COR-L47 (cell line): ENCODE measurements at places on chromosomes 1 and 21.

- no peak for DNase-seq
Observed at GRCh38 chr1:89657886-89658285, 25.0 kb downstream of the LRRC8C start.

- DNase-seq = no peak
Observed at GRCh38 chr1:228274452-228275178, 66.8 kb downstream of the OBSCN start.

- DNase-seq = no peak
Observed at GRCh38 chr1:179142889-179143299, 61.0 kb downstream of the TOR3A start.

DNA sequence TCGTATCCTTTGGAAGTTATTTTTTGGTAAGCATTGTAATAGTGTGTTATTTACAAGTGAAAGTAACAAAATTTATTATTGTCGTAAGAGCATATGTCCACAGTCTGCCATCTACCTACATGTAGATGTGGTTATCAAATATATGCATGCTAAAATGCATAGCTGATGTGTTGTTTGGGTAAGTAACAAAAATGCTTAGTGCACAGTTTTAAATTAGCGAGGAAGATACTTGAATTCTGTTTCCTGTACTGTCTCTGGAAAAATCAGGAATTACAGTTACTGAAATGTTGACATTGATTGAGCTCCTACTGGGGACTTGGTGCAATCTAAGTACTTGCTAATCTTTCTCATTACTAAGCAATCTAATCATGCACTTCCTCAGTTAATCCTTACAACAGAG is 14.3 kb downstream of the WDR64 start:
- no peak for DNase-seq

- DNase-seq = no peak
Observed at GRCh38 chr1:7915826-7916500, 24.7 kb downstream of the TNFRSF9 start.

GRCh38 chr21:31078216-31078615 is 39.9 kb upstream of the KRTAP19-8 start:
- no peak for DNase-seq

- DNase-seq = peak; percentile 61
Observed at GRCh38 chr1:150282558-150282958, 204 bp downstream of the CIART start.

GRCh38 chr1:76179219-76179698 is 104.7 kb downstream of the ST6GALNAC3 start:
- no peak for DNase-seq

GRCh38 chr1:219783605-219784235 is 144.6 kb downstream of the SLC30A10 start:
- DNase-seq = peak; percentile 92

GRCh38 chr1:209601809-209602657 is 18.5 kb downstream of the CAMK1G start:
- peak; percentile 43 for DNase-seq

- no peak for DNase-seq
Observed at GRCh38 chr1:61241411-61241838, 159.1 kb downstream of the NFIA start.

DNA sequence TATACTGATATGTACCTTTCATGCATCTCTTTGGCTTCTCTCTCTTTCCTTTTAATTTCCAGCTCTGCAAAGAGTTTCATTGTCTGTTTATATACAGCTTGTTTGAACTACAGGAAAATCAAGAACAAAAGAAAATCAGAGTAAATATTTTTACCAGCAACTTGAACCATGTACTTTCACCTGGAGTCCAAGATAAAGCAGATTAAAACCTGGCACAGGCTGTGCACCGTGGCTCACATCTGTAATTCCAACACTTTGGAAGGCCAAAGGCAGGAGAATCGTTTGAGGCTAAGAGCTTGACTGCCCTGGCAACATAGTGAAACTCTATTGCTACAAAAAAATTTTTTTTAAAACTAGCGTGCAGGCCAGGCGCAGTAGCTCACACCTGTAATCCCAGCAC is 27.6 kb downstream of the DNAJC8 start:
- DNase-seq = no peak

GRCh38 chr1:2442661-2443060 is 30.3 kb upstream of the PEX10 start:
- DNase-seq = no peak

DNA sequence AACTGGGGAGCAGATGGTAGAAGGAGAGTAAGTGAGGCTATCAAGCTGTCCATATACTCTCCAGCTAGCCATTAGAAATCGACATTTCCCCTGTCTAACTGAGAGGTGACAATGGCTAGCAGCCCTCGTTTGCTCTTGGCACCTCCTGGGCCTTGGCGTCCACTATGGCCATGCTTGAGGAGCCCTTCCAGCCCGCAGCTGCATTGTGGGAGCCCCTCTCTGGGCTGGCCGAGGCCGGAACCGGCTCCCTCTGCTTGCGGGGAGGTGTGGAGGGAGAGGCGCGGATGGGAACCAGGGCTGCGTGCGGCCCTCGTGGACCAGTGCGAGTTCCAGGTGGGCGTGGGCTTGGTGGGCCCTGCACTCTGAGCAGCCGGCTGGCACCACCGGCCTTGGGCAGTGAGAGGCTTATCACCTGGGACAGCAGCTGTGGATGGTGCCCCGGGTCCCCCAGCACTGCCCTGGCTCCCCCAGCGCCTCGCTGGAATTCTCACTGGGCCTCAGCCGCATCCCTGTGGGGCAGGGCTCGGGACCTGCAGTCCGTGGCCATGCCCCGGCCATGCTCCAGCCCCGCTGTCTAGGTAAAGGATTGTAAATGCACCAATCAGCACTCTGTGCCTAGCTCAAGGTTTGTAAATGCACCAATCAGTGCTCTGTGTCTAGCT is 56.2 kb upstream of the PARP1 start:
- no peak for DNase-seq

- no peak for DNase-seq
Observed at GRCh38 chr1:212629450-212630157, 21.0 kb downstream of the ATF3 start.

DNA sequence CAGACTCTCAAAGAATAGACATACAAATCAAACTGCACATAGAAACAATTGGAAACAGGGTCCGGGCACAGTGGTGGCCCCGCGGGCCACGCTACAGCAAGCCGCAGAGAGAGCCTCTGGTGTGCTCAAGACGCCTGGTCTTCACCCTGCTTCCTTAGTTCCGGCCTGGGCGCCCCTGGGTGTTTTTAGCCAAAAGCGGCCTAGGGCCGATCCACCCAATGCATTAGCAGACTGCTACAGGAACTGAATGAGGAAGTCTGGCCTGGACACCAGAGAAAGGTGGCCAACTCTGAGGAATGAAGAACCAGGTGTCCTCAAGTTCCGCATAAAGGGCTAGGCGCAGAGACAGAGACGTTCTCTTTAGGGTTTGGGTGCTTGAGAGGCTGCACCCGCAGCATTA is 1.7 kb downstream of the PRRX1 start:
- DNase-seq = no peak

GRCh38 chr1:220786337-220787068 is at the start of gene MTARC1:
Gene MTARC1, plus strand, starts transcription at chr1:220786913. Its CDS starts 32 bp downstream, at chr1:220786945.
- DNase-seq = peak; percentile 85

- no peak for DNase-seq
Observed at GRCh38 chr21:21196087-21196486, 197.9 kb downstream of the NCAM2 start.

- no peak for DNase-seq
Observed at GRCh38 chr1:78619446-78619802, 824 bp upstream of the IFI44L start.

DNA sequence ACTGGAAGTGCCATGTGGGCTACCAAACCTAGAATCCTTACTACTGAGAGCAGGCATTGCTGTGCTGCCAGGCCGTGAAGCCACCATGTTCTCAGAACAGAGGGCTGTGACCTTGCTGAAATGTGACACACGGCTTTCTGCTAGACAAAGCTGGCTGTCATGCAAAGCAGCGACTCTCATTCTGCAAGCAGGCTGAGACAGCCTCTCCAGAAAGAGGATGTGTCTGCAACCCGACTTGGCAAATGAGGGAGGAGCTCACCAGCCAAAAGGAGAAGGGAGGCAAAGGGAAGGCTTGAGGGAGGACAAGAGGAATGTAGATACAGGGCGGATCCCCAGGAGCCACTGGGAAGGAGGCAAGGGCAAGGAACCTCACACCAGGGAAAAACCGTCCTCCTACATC is 85.7 kb upstream of the KRTAP19-8 start:
- DNase-seq = no peak

GRCh38 chr1:11693024-11693590 is 1.6 kb downstream of the DRAXIN start:
- no peak for DNase-seq

GRCh38 chr1:34455121-34455520 is 278.4 kb downstream of the C1orf94 start:
- no peak for DNase-seq
